Eye (tissue), 1 donor: ENCODE measurements at places on chromosomes 7 and 10.

DNA sequence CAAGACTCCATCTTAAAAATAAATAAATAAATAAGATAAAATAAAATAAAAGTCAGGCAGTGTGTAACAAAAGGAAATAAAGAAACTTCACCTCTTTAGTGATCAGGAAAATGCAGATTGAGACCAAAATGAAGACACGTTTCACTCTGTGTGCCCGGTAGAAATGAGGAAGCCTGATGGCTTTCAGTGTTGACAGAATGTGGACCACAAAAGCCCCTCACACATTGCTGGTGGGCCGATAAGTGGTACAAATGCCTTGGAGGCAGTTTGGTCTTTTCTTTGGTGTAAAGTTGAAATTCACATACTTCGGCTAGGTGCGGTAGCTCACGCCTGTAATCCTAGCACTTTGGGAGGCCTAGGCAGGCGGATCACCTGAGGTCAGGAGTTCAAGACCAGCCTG lies 44.5 kb upstream of the PFKFB3 start:
- DNase-seq = no peak

DNA sequence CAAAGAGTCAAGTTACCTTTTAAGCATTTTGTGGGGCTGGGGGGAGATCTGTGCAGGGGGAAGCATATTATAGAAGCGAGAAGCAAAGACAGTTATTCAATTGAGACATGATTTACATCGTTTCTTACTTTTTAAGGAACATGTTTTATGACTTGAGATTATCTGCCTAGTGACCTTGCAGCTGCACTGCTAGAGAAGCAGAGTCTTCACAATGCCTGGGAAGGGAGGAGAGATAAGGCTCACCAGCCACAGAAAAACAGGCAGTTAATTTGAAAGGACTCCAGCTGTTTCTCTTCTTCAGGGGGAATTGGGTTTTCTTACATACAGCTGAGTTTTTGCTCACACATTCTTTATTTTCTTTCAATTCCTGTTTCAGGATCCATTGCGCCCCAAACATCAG lies 31.0 kb downstream of the PHYH start:
- DNase-seq = no peak

- no peak for DNase-seq
These were observed 1.2 kb upstream of the MAT1A start for GRCh38 chr10:80290474-80291220.

- DNase-seq = no peak
These were observed 13.4 kb upstream of the NT5C3A start for GRCh38 chr7:33075818-33076518.

DNA sequence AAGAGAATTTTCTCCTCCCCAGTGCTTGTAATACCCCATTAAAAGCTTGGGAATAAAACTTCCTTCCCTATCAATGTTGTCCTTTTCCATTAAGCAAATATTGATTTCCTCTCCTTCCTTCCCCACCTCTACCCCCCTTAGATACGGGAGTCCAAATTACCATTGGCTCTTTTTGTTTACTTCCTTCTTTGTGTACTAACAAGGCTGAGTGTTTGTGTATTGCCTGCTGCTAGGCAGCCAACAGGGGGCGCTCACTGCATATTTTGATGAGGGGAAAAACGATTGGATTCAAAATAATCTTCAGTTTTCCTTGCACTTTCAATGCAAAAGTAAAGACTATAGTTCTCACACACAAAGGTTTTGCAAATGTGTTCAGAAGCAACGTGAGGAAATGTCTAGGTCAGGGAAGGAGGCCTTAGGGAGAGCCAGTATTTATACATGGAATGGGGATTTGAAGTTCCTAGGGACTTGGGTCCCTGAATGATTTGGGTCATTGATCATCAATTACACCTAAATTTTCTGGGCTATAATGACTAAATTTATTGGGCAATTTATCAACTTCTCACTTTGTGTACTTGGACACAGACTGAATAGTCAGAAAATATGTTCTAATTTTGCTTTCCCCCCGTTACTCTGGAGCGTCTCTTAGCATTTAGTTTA lies 23.6 kb upstream of the VPS41 start:
- peak; percentile 88 for DNase-seq

GRCh38 chr7:36894190-36894589 lies 169.9 kb upstream of the AOAH start:
- DNase-seq = no peak

GRCh38 chr7:141495057-141495456 lies 56.2 kb upstream of the AGK start:
- no peak for DNase-seq

DNA sequence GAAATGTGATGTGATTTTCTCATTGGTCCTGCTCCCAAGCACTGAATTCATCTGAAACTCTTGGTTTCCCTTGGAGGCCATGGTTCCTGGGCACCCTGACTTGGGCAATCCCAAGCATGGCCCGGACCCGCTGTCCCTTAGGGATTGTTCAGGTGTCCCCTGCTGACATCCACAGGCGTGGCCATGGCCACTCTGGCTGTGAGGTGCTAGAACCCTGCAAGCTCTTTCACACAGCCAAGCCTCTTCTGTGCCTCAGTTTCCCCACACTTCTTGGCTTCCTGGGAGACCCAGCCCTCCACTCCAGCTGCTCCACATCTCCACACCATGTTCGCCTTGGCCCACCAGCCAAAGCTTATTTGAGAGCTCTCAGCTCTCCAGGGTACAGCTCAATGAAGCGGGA lies 12.0 kb upstream of the AZGP1 start:
- DNase-seq = no peak

- DNase-seq = no peak
These were observed 57.7 kb downstream of the TRUB1 start for GRCh38 chr10:114995468-114996247.

- no peak for DNase-seq
These were observed 199.7 kb upstream of the PITRM1 start for GRCh38 chr10:3372281-3372680.

- DNase-seq = no peak
These were observed 19.5 kb downstream of the EN2 start for GRCh38 chr7:155477476-155477875.

DNA sequence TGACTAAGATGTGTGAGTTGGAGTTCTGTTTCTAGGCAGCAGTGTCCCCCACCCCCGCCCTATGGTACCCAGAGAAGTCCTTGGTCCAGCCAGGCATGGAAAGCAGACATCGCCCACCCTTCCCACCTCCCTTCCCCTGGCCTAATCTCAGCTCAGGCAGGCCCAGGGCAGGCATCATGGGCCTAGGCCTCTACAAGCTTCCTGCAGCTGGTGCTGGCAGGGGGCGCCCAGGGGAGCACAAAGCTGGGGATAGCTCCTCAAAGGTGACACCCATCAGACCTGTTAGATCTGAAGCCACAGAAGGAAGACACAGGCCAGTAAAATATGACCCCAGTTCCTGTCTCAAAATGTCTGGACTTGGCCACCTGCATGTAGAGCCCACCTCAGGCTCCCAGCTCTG lies 18.9 kb upstream of the UNC5B start:
- DNase-seq = no peak

- DNase-seq = no peak
These were observed 211.1 kb upstream of the RNF32 start for GRCh38 chr7:156429514-156429913.

DNA sequence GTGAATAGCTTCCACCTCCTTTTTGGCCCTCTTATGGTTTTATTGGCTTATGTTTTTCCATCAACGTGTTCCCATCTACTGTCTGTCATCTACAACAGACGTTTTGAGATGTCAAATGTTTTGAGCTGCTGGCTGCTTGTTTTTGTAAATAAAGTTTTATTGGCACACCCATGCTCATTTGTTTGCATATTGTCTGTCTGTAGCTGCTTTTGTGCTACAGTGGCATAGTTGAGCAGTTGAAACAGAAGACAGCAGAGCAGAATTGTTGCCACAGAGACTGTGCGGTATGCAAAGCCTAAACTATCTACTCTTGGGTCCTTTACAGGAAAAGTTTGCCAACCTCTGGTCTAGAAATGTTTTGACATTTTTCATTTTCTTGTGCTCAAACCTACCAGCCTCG lies 88.7 kb downstream of the VPS50 start:
- no peak for DNase-seq

DNA sequence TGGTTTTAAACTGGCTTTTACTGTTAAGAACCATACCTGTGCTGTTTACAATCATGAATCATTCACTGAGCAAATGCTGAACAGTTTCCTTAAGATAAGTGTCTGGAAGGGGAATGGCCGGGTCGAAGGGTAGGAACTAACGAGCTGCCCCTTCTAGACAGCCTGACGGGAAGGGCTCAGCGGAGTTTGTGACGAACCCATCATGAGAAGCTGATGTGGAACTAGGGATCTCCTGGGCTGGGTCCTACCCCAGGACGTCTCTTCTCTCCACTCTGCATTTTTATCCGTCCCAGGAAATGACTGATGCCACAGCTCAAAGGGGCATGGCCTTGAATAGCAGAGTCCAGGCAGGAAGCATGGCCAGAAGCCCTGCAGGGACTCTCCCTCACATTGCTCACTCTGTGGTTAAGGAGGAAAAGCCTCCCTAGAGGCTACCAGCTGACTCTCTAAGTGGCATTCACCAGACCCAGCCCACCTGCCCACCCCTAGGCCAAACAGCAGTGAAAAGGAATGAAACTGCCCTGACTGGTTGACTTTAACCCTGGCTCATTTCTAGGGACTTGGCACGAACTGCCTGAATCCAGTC lies 112.0 kb downstream of the PFKFB3 start:
- no peak for DNase-seq

- DNase-seq = no peak
These were observed 23.1 kb downstream of the KCP start for GRCh38 chr7:128887169-128888038.

DNA sequence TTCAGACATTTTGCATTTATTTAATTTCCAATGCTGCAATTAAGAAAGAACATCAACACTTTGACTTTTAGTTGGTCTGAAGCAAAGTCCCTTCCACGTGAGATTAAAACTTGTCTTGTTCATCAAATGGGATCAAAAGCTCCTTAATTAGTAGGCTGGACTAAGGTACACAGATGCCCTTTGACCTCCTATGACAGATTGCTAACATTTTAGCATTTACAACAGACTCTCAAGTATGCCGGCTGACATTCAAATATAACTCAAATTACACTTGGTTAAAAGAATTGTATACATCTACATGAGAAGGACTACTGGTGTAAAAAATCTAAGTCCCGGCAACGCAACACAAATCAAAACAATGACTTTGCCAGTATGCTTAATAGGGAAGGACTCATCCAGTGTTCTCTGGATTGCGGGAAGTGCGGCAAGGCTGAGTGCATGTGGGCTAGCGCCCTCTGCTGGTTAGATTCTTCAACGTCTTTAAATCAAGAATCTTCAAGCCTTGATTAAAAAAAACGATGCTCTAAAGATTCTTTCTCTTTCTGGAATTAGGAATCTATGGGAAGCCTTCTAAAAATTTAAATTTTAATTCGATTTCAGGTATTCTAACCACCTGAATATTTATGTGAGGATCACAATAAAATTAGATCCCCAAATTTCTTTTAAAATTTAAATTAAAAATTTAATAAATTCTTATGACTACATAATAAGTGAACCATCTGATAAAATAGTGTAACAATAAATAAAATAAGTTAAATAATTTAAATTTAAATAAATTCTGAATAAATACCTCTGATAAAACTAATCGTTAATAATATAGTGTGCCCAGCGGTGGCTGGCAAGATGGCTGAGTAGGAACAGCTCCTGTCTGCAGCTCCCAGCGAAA lies 444.7 kb downstream of the DGKB start:
- DNase-seq = peak; percentile 95

- DNase-seq = no peak
These were observed 124.3 kb downstream of the CUX1 start for GRCh38 chr7:101941481-101942383.

DNA sequence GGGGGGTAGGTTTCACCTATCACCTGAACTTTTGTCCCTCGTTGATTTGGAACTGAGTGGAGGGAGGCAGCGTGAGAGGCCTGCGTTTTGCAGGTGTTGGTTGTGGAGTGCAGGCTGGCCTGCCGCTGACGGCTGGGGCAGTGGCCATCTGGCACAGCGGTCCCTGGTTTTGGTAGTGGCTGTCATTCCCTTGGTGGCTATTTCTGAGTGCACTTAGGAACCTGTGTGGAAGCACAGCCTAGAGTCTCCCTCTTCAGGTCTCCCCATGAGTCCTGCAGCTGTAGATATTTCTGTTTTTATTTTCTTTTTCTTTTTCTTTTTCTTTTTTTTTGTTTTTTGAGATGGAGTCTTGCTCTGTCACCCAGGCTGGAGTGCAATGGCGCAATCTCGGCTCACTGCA lies 129.2 kb downstream of the CUL2 start:
- no peak for DNase-seq

DNA sequence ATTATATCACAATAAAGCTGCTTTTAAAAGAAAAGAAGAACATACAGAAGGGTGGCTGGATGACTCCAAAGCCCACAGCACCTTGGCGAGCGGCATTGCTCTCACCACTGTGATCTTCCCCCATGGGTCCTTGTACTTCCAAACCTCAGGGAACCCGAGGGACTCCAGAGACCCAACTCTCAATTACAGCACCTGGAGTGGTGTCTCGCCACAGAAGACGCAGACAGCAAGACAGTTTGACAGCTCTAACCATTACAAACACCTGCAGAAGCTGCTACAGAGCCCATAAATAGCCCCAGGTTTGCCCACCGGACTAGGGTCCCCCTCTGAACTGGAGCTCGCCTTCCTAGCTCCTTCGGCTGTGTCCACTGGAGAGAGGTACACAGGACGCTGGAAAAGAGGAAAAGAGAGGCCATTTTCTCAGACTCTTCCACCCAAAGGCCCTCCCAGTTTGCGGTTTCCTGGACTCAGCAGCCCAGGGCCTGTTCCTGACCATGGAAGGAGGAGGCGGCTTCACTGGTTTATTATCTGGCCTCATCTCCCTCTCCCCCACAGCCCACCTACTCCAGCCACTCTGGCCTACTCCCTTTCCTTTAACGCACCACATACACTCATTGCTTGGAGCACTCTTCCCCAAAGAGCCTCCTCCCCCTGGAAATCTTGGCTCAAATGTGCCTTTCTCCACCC lies 1.9 kb downstream of the PIK3AP1 start:
- DNase-seq = no peak

GRCh38 chr7:51198654-51199053 lies 118.0 kb downstream of the COBL start:
- no peak for DNase-seq

- DNase-seq = no peak
These were observed 104.7 kb downstream of the VWC2 start for GRCh38 chr7:49878089-49878488.

DNA sequence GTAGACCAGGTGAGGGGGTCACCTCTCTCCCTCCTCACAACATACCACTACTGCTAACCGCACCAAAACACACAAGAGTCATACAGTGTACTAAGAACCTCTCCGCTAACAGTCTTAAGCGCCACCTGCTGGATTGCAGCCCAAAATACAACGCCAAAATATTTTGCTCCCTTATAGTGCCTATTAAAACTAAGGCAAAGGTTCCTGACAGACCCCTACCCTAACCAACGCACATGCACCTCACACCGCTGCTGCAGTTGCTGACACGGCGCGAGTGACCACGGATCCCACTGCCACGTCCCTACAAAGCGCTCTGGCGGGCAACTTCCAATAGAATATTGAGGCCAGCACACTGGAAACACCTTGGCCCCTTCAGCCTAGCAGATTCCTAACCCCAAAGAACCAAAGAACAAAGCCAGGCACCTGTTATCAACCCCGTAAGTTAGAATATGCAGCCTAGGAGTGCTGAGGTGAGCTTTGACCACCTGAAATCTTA lies 563.6 kb upstream of the SEMA3D start:
- DNase-seq = peak; percentile 56

- DNase-seq = no peak
These were observed 319.9 kb downstream of the NXPH1 start for GRCh38 chr7:8753355-8753754.

GRCh38 chr7:66296-66695 lies 126.1 kb upstream of the FAM20C start:
- DNase-seq = no peak

GRCh38 chr10:36783400-36783799 lies 342.0 kb upstream of the ANKRD30A start:
- no peak for DNase-seq

- no peak for DNase-seq
These were observed 195.6 kb upstream of the CSTF2T start for GRCh38 chr10:51894771-51895578.
